Mammary epithelial cell (primary cell): ENCODE measurements at places on chromosomes 16 and 17.

DNA sequence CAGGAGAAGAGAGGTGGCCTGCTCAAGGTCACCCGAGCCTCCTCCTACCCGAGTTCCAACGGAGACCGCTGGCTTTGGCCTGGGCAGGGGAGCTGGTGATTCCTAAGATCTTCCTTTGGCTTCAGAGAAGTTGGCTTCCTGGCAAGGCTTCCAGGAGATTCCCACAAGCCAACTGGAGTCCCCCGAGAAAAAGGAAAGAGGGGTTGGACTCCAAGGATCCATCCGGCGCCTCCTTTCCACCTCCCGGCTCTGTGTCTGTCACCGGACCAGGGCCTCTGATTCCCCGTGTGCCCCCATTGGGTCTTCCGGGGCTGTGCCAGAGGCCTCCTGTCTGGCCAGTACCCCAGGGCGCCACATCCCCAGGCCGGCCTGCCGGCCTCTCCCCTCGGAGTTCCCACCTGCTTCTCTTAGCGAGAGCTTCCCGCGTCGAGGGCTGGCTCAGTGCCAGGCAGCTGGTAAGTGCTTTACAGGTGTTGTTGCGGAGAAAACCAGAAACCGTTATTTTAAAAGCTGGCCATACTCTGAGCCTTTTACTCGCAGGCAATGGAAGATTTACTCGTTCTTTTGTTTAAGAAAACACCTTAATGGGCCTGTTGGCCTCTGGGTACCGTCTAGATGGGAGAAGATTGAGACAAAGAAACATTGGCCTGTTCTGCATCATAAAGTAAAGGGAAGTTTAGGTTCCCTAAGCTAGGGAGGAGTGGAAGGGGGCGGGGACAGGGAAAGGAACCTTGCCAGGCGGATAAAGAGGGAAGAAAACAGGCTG, 258.4 kb upstream of the SDK2 start:
- no peak for DNase-seq

DNA sequence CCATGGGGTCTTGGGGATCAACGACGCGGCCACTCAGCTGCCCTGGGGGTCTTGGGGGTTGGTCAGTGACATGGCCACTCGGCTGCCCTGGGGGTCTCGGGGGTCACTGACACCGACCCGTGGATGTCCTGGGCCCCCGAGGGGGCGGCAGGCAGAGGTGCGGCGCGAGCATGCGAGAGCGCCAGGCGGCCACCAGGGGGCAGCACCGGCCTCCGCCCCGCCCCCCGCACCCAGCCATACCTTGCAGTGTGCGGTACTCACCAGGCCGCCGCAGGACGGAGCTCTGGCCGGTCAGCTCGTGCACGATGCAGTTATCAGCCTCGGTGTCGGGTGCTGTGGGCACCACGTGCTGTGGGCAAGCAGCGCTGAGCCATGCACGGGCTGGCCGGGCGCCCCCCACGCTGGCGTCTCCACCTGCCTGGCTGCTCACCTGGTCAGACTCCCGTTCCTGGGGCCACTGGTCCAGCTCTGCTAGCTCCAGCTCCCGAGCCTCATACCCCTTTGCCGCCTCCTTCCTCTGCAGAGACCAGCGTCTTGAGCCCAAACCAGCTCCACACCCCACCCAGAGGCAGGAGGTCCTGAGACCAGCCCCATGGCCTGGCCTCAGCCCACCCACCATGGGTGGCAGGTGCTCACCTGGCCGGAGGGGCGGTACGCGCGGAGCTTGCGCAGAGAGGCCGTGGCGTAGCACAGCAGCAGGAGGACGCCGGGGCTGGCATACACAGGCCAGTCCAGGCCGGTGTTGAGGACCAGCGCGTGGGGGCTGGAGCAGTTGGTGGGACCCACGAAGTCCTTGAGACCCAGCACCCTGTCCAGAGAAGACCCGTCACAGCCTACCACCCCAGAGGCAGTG, 31.2 kb downstream of the CTU2 start:
- DNase-seq, result peak; percentile 29

- no peak for DNase-seq
Observed at GRCh38 chr16:13629704-13630103, 290.2 kb upstream of the ERCC4 start.

DNA sequence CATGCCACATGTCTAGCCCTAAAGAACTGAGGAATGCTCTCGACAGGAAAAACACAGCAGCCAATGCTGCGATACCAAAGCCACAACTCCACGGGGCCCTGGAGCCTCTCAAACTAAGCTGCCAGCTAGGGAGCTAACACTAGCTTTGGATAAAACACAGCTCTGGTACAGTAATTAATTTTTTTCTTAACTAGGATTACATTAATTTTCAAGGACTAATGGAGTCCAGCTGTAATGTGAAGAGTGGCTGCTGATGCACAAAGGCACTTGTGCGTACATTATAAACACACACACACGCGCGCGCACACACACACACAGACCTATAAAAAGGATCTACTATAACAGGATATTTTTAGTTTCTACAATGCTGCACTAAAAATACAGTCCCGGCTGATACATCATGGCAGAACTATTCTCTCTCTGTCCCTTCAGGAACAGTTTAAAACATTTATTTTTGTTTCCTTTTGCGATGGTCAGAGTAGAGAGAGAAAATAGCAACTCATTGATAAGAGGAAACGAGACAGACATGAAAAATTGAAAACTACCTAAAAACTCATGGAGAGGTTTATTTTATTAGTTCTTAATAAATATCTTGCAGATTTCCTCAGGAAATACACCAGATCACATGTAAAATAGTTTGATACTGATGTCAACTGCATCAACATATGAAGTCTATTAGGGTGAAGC, 88.5 kb downstream of the SMG6 start:
- DNase-seq, result no peak

- no peak for DNase-seq
Observed at GRCh38 chr16:13291591-13292333, 390.4 kb downstream of the SHISA9 start.

- DNase-seq, result no peak
Observed at GRCh38 chr17:72034000-72034399, 86.8 kb upstream of the SOX9 start.

- peak; percentile 91 for DNase-seq
Observed at GRCh38 chr17:83109793-83110645, 30.6 kb downstream of the METRNL start.

GRCh38 chr17:147796-148740, 10.7 kb downstream of the SCGB1C2 start:
- DNase-seq, result no peak

GRCh38 chr17:68676856-68677255, 75.7 kb upstream of the FAM20A start:
- DNase-seq, result no peak

GRCh38 chr16:31496670-31497069, 11.5 kb downstream of the RUSF1 start:
- no peak for DNase-seq

DNA sequence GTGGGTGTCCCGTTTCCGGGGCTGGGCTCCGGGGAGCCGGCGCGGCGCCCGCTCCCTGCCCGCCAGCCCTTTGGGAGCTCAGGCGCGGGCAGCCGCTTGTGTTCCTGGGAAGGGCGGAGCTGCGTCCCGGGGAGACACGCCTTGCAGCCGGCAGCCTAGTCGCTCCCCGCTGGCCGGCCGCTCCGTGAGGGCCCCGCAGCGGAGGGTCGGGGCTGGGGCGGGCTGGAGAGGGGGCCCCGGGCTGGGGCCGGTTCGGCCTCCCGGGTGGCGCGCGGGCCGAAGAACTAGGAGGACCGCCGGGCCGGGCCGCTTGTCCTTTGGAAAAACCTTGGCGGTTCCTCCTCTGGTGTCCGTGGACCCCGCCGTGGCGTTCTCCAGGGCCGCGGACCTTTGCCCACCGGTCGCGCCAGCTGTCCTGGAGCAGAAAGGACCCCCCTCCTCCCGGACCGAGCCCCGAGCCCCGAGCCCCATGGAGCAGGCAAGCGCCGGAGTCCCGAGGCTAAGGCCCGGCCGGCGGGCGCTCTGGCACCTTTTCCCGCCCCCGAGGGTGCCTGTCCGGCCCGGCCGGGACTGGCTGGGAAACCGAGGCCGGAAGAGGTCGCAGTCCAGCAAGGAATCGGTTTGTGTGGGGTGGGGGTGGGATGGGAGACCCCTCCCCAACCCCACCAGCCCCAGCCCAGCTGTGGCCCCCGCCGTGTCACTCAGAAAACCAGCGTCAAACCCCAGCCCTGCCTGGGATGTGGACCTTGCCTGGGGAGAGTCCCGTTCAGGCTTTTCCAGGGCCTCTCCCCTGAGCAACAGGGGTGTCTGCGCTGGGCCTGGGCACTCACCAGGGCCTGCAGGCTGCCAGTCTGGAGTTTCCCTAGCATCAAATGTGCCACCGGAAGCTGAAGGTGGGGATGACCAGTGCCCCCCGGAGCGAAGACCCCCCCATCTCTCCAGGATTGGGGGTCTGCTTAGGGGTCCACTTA, 6.8 kb upstream of the TBC1D3B start:
- peak; percentile 66 for DNase-seq

GRCh38 chr17:60439501-60439900, 17.2 kb downstream of the CHCT1 start:
- peak; percentile 37 for DNase-seq

GRCh38 chr17:44977065-44977464, 9.0 kb upstream of the C1QL1 start:
- no peak for DNase-seq

DNA sequence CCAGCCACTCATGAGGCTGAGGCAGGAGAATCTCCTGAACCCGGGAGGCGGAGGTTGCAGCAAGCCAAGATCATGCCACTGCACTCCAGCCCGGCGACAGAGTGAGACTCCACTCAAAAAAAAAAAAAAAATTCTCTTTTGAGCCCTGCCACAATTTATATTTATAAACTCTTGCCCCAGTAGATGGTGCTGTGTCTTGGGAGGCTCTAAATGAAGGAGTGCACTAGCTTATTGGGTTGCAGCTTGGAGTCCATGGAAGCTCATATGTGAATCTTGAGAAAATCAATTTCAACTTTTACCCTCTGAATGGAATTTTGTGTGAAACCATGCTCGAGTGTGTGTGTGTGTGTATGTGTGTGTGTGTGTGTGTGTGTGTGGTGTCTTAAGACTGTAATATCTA, 420.1 kb downstream of the HS3ST4 start:
- no peak for DNase-seq

GRCh38 chr17:27332047-27332393, 38.1 kb downstream of the WSB1 start:
- DNase-seq, result no peak

- no peak for DNase-seq
Observed at GRCh38 chr17:75875182-75875939, 3.0 kb downstream of the TRIM47 start.

DNA sequence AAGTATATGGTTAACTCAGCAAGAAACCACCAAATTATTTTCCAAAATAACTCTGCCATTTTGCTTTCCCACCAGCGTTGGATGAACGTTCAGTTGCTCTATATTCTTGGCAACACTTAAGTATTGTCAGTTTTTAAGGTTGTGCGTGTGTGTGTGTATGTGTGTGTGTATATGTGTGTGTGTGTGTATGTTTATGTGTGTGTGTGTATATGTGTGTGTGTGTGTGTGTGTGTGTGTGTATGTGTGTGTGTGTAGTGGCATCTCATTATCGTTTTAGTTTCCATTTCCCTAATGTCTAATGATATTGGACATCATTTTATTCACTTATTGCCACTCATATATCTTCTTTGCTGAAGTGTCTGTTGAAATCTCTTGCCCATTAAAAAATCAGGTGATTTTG, 11.2 kb upstream of the SMTNL2 start:
- DNase-seq, result no peak

DNA sequence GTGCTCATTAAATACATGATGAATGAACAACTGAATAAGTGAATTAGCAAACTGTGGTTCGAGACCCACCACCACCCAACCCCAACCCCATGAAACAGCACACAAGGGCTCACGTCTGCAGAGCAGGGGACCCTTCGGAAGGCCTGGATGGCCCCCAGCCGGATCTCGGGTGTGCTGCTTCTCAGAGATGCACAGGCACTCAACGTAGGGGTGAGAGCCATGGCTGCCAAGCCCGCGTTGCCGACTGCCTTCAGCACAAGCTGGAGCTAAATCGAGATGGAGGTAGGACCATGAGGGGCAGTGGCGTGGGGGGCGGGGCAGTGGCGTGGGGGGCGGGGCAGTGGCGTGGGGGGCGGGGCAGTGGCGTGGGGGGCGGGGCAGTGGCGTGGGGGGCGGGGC, 93.2 kb downstream of the LITAF start:
- DNase-seq, result no peak

DNA sequence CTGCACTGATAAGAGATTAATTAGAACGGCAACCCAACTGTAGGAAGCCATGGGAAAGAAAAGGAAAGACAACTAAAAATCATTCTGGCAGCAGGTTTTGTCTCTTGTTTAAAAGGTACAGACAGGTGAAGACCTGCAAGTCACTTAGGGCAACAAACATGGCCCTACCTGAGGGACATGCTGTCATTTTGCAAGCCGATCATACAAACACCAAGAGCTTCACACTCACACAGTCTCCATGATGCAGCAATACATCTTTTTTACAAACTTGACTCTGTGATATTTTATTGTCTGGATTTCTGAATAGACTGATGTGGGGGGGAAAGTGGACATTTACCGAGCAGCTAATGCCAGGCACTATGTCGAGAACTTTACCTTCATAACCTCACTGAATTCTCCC, 101.8 kb downstream of the PARN start:
- DNase-seq, result no peak

DNA sequence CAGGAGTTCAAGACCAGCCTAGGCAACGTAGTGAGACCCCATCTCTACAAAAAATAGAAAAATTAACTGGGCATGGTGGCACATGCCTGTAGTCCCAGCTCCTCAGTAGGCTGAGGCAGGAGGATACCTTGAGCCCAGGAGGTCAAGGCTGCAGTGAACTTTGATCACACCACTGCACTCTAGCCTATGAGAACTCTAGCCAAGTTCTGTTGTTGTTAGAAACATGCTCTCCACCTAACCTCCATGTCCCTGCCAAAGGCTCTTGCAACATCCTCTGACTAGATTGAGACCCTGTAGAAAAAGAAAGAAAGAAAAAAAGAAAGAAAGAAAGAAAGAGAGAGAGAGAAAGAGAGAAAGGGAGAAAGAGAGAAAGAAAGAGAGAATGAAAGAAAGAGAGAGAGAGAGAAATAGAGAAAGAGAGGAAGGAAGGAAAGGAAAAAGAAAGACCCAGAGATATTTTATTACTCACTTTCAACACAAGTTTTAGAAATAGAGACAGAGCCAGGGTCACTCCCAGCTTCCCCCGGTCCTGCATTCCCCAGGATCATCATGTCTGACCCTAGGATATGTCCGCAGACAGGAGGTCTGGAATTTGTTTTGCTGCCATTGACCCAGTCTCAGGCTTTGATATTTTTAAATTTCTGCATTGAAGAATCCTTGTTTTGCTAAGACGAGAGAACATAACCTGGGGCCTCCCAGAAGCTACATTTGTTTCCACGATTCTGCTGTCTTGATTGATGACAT, 376.5 kb upstream of the CDH5 start:
- DNase-seq, result no peak

- DNase-seq, result peak; percentile 59
Observed at GRCh38 chr16:55661941-55662643, 6.3 kb downstream of the SLC6A2 start.

- peak; percentile 14 for DNase-seq
Observed at GRCh38 chr16:24589997-24590396, 50.6 kb downstream of the RBBP6 start.

- DNase-seq, result no peak
Observed at GRCh38 chr17:39562976-39563375, 44.7 kb downstream of the NEUROD2 start.

- peak; percentile 26 for DNase-seq
Observed at GRCh38 chr17:1485423-1486376, 6.8 kb downstream of the MYO1C start.
